AG04449 (cell line): ENCODE measurements at places on chromosomes 3 and 15.

GRCh38 chr15:89091627-89092220, 3.5 kb downstream of the ABHD2 start:
- DNase-seq = no peak

GRCh38 chr3:138452436-138452835, 18.0 kb downstream of the ESYT3 start:
- no peak for DNase-seq

DNA sequence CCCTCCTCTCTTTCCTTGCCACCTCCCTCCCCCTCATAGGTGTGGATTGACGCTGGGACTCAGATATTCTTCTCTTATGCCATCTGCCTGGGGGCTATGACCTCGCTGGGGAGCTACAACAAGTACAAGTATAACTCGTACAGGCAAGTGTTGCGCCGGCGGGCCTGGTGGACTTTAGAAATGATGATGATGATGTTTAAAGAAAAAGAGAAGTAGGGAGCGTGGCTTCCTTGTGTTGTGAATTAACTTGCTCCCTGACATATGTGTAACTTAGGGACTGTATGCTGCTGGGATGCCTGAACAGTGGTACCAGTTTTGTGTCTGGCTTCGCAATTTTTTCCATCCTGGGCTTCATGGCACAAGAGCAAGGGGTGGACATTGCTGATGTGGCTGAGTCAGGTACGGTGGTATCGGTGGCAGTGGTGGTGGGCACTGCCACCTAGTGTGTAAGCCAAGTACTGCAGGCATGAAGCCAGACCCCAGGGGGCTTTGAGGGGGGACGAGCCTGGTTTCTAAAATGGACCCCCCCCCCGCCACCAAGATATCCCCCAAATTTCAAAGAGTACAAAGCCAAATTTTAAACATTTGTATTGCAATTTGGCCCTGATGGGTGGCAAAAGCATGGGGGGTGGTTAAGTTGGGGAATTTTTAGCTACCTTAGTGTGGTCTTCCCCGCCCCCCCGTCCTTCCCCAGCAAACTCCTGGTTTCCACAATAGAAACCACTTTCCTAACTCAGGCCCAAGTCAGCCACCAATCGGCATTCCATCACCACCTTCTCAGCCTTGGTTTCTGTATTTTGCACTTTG, 65.6 kb downstream of the SLC6A6 start:
- DNase-seq = no peak

- DNase-seq = no peak
Observed at GRCh38 chr3:4261406-4261805, 41.8 kb upstream of the SETMAR start.

GRCh38 chr3:55202326-55202725, 274.5 kb upstream of the LRTM1 start:
- peak; percentile 93 for DNase-seq

- no peak for DNase-seq
Observed at GRCh38 chr3:194029846-194030245, 106.1 kb upstream of the HES1 start.

DNA sequence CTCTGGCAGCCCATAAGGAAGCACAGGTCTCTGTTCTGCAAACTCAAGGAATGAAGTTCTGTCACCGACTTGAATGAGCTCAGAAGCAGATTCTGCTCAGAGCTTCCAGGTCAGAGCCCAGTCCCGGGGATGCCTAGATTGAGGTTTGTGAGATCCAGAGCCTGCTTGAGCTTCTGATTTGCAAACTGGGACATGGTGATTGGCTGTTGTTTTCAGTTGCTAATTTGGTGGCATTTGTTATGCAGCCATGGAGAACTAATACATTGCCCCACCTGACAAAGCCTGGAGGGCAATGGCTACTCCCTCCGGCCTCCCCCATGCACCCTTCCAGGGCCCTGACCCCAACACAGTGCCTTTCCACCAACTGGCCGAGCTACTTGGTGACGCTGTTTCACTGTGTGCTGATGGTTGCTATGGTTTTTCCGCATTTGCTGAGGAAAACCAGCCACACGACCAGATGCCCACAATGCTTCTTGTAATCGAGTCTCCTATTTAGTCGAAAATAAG, 379.5 kb upstream of the ATP10A start:
- DNase-seq = no peak

DNA sequence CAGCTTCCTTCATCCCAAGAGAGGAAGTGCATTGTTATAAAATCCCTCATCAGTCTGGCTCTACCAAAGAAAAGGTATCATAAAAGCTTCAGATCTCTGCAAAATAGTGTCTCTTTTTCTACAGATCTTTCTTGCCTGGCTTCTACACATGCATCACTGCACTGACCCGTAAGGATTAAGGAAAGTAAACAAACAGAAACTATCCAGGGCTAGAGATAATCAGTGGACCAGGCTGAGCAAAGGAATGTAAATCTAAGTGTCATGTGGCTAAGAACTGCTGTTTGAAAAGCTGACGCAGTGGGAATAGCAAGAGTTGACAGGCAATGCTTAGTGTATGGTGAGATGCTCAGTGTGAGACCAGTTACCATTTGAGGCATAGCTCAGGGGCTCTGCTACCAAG, 339.7 kb downstream of the IL5RA start:
- DNase-seq = no peak

GRCh38 chr3:145681181-145681580, 479.8 kb downstream of the PLOD2 start:
- no peak for DNase-seq

DNA sequence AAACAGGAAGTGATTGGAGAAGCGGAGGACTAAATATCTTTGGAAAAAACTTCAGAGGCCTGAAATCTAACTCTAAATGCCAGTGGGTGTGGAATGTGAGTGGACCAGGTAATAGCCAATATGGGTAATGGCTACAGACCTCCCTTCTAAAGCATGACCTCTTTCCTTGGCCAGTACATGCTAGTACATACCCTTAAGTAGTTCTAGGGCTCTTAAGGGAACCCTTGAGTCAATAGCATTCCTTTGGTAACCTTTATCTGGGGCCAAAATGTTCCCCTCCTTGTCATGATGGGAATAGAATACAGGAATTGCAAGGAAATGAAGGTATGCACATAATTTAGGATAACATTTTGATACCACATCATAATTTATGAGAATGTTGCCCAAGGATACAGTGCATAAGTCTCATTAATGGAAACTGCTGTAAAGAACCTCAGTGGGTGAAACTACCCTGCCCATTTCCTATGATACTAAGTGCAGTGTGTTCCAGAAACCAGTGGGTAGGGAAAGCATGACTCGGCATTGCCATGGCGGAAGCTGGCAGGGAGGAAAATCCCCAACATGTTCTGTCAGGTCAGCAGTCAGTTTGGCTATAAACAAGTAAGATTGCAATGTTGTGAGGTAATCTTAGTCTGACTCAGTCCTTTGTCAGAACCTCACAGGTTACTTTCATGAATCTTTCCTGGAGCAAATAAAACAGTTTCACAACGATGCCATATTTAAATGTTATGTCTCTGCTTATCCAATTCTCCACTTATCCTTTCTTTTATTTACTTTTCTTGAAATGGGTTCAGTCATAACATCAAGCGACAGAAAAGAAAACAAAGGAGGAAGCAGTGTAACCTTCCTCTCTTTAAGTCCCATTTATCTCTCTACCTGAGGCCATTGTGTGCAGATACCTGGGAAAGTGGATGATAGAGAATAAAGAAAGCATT, 23.5 kb upstream of the RAP2B start:
- peak; percentile 79 for DNase-seq

GRCh38 chr15:50977162-50977561, 68.7 kb downstream of the AP4E1 start:
- no peak for DNase-seq

DNA sequence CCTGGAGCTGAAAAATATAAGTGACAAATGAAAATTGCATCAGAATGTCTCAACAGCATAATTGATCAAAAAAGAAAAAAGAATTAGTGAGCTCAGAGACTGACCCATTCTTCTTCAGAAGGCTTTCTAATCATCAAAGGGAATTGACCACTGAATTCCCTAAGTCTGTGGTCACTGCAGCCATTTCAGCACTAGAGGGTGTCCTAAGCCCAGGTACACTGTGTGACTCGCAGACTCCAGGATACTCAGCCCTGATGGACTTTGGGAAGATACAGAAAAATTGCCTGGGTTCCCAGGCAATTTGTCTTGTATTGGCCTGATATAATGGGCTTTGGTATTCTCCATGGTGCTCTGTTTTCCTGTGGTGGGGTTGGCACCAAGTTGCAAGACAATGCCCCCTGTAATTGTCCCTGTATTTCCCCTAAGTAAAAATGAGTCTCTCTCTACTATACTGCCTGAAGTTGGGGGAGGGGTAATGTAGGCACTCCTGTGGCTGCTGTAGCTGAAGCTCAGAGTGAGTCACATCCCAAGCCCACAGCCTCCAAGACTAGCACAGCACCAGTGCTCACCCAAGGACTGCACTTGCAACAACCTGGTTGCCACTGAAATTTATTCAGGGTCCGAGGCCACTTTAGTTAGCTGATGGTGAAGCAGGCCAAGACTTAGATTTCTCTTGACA, 256.0 kb upstream of the STAC start:
- DNase-seq = no peak

- no peak for DNase-seq
Observed at GRCh38 chr3:170977949-170978745, 48.4 kb downstream of the SLC2A2 start.

DNA sequence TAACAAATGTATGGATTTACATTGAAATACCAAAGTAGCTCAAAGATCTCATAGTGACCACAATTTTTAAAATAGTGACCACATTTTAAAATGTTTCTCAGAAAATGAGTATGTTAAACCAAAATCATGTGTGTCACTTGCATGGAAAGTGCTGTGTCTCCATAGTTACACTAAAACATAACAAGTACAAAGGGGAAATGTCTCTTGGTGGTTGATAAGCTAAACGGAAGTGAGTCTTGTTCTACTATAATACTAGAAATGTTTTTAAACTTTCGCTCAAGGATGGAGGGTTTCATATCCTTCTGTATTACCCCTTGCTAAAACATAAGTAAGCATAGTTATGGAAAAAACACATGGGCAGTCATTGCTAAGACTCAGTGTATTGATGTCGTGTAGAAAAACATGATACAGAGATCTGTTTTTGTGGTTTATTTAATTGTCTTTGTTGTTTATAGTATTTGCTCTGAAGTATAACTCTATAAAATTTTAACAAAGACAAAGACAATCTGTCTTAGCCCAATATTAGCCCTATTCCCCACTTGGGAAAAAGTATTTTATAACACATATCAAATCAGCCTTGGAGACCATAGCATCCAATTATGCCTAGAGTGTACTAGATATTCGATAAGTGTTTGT, 27.0 kb upstream of the DENND4A start:
- no peak for DNase-seq

DNA sequence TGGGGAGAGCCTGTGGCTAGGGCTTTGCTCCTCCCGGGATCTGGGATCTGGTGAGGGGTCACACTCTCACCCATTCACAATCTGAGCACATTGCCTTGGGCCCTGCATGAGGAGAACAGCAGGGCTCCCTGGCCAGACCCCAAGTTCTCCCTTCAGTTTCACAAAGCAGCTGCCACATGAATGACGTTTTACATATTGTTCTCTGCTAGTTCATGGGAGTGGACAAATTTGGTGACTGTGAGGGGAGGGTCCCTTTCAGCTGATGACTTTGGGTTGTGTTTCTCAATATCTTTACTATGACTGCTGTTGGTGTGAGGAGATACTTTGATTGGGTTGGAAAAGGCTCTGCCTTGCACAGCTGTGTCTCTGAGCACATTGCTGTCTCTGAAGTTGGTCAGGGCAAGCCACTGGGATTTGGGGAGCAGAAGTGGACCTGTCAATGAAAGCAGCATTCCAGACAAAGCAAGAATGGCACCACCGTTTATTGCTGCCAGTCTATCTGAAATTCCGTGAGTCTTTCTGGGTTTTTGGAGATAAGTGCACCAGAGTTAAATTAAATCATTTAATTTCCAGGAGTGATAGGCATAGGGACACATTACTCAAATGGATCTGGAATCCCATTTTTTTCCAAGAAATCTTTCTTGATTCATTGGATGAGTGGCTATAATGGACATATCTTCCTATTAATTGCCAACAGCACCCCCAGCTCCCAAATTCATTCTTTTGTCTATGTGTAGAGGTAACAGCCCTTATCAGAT, 10.3 kb downstream of the TIMP4 start:
- DNase-seq = no peak

DNA sequence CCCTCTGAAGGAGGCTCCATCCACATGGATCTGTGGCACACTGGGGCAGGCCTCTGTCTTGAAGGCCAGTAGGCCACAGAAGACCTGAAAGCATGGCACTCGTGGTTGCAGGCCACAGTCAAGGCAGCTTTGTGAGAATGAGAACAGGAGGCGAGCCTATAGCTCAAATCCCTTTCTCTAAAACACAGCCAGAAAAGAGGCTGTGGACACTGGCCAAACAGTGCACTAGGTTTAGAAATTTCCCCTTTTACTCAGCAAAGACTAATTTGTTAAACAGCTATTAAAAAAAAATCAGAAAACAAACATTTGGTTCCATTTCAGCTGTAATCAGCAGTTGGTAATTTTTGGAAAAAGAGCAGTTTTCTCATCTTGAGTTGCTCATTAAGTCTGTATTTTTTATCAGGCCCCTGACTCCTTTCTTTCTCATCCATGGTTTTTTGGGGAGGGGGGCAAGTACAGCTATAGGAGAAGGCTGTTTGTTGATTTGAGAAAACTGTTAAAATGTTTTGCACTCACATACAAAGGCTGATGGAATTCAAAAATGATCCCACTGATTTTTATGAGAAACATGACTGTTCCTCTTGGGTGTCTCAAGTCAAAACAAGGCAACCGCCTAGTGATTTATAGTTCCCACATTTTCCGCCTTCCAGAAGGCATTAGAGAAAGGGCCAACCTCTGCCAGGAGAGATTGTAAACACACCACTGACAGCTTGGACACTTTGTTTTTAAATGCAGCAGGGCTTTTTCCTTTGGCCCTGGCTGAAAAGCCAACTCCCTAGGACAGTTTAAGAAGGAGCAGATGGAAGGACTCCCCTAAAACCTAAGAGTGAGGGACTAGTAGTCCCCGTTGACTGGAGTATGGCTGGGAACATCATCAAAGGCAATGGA, 28.1 kb downstream of the PARP16 start:
- no peak for DNase-seq

DNA sequence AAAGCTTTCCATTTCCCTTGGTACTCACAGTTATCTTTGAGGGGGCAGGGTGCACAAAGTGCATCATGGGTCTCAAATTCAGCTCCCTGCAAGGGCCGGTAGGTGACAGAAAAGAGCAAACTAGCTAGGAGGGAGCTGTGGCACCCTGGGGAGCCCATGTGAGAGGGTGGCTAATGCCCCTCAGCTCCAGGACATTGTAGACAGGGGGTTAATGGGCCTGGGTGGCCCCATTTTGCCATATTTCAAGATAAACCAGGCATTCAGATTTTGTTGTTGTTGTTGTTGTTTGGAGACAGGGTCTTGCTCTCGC, 3.7 kb upstream of the SLC6A6 start:
- no peak for DNase-seq

GRCh38 chr3:149657321-149657925, 402 bp downstream of the WWTR1 start:
- DNase-seq = no peak
